ENCODE measurements at places on chromosomes 6 and 20.

GRCh38 chr6:73123632-73124329 lies 101.5 kb downstream of the KHDC1L start:
- no peak for DNase-seq

DNA sequence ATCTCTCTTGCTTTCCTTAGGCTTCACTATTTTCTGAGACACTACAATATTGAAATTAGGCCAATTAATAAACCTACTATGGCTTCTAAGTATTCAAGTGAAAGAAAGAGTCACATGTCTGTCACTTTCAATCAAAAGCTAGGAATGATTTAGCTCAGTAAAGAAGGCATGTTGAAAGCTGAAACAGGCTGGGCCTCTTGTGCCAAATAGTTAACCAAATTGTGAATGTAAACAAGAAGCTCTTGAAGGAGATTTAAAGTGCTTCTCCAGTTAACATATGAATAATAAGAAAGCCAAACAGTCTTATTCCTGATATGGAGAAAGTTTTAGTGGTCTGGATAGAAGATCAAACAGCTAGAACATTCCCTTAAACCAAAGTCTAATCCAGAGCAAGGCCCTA lies 236.3 kb downstream of the OTOR start:
- DNase-seq, result no peak

- DNase-seq, result no peak
Observed at GRCh38 chr6:170221753-170222400, 69.0 kb downstream of the DLL1 start.

GRCh38 chr20:37280403-37280802 lies 9.1 kb upstream of the MANBAL start:
- DNase-seq, result no peak

- DNase-seq, result no peak
Observed at GRCh38 chr6:29982097-29982496, 39.8 kb downstream of the HLA-A start.

DNA sequence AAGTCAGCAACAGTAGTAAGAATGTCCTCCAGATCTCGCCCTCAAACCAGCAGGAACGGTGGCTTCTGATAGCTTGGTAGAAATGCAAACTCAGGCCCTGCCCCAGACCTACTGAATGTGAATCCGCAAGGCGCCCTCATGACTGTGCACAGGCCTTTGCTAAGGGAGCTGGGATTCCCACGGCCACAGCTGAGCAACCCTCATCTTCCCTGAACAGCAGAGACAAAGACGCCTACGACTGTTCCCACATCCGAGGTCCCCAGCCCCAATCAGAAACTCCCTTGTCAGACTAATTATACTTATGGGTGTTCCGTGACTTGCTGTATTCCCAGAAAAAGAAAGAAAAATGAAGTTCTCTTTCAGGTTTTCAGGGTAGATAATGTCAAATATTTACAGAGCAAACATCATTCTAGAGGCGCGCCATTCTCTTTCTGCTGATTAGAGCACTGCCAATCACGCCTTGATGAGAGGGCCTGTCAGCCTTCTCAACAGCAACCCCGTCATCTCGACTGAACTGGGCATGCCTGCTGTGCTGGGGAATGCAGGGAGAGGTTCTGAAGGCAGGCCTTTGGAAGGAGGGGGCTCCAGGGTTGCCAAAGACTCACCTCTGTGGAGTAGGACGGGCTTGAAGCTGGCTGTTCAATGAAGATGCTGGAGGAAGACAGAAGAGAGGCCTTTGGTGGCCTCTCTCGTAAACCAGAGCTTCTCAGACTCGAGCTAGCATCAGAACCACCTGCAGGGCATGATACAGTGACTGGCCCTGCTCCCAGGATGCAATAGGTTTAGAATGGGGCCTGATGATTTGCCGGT lies 79.9 kb downstream of the ZNF217 start:
- no peak for DNase-seq

GRCh38 chr6:159212028-159212427 lies 42.8 kb downstream of the FNDC1 start:
- no peak for DNase-seq

- no peak for DNase-seq
Observed at GRCh38 chr20:34343458-34344211, 19.4 kb upstream of the ITCH start.

GRCh38 chr6:145829102-145829501 lies 14.5 kb upstream of the FBXO30 start:
- DNase-seq, result no peak

DNA sequence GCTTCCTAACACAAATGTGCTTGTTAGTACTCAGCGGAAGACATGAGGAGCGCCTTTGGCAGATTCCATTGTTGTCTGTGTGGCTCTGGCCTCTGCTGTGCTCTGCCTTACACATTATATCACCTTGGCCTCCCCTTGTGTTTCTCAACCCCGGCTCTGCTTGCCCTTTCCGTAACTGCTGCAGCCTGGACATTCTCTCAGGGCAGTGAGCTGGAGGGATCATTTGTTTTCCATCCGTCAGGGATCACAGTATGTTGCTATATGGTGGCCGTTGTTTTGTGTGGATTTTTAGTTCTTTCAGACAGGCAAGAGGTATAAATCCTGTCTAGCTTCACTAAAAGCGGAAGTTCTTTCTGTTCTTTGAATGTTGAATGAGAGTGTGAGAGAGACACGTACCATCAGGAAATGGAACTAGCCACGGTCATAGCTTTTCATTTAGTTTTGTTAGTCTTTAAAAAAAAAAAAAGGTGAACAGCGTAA lies 175.1 kb downstream of the JARID2 start:
- no peak for DNase-seq

- DNase-seq, result no peak
Observed at GRCh38 chr6:83132121-83132520, 60.9 kb downstream of the PGM3 start.

DNA sequence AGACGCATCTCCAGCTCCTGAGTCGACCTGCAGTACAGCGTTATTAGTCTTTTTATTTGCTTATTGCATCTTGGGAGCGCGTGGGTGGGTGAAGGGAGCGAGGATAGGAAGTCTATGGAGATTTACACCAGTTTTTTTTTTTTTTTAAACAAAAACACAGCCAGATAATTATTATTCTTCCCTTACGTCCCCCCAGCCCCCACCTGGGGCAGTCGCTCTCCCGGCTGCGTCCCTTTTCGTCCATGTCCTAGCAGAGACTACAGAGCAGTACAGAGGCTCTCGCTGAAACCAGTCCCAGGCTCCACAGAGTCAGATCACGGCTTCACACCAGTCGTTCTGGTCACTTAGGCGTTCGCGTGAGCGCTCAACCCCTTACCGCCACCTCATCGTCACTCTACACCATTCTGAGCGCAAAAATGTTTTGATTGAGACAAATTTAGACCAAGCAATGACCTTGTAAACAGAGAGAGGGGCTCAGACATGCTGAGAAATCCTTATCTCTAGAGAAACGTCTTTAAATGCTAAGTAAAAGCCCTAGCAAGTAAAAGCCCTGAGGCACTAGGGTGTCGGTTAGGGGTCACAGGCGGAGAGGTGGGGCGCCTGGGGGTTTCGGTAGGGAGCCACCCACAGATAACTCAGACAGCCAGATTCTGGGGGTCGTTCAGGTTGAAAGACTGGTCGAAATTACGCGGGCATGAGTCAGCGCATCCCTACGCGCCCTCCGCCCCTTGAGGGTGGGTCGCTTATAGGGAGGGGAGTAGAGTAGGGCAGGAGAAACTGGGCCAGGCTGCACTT lies 975 bp upstream of the PPT2 start:
- DNase-seq, result no peak

- DNase-seq, result no peak
Observed at GRCh38 chr20:45892828-45893500, 1.8 kb downstream of the CTSA start.

DNA sequence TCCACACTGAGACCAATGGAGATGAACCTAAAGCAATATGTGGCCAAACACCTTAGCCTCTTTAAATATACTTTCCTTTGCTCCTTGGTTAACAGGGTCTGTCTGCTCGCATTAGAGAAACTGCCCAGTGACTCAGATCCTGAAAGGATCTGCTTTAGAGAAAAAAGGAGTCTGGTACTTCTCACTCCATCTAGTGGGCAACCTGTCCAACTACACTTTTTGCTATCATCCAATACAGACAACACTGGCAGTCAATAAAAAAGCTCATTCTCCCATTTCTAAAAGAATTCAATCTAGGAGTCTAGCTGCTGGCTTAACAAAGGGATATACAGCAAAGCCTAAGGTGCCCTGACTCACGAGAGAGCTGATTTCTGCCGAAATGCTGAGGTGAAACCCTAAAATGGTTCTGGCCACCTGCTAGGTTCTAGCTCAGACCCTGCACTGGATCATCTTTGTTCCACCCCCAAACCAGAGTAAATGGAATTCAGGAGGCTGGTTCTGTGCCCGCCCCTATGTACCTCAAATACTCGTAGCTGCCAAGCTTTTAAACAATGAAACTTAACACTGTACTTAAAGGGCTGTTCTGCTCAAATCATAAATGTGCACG lies 11.5 kb downstream of the GNL1 start:
- peak; percentile 6 for DNase-seq

- no peak for DNase-seq
Observed at GRCh38 chr6:98875375-98875774, 41.0 kb downstream of the POU3F2 start.

DNA sequence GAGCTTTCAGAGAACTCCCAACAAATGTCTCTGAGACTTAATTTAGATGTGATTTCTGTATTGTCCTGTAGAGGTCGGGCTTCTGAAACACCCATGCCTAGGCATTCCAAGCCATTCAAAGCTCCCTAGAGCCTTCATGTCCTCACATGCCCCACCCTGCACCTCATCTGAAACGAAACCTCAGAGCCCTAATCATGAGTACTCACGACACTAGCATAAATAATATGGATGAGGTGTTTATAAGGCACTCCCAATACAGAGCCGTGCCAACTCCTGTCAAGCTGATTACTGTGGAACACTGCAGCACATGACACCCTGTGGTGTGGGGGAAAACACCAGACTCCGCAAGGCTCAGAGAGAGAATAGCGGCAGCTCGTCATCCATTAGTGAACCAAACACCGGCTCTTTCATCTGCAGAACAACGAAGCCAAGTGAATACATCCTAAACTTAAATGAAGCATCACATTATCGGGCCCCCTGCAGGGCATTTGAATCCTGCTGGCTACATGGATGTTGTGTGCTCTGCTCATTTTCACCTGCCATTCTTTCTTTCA lies 83.8 kb downstream of the FNDC1 start:
- DNase-seq, result peak; percentile 71

GRCh38 chr6:34412016-34412415 lies 13.9 kb downstream of the RPS10 start:
- no peak for DNase-seq

- DNase-seq, result no peak
Observed at GRCh38 chr6:49555951-49556350, 5.5 kb downstream of the C6orf141 start.

DNA sequence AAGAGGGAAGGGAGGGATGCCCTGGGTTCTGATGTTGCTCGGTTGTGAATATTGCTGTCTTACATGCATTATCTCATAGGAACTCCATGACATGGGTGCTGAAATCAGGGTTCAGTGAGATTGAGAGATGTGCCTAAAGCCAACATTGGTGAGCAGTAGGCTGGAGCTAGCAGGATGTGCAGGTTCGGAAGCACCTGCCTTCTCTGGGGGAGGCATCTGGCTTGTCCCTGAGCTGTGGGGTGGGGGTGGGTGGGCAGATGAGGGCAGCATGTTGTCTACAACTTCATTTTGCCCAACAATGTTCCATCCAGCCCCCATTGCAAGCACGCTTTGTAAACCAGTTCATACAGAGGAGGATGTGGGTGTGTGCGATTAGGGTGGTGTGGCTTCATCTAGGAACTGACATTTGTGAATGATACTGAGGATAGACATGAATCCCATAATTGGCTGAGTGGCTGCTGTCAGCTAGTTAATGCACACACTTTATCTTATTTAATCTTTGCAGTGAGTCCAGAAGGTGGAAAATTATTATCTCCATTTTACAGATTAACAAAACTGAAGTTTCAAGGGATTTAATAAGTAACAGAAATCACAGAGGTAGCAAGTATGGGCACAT lies 119.4 kb downstream of the SYNDIG1 start:
- DNase-seq, result no peak

- DNase-seq, result no peak
Observed at GRCh38 chr6:57324538-57324937, 7.1 kb downstream of the PRIM2 start.

GRCh38 chr20:4787820-4788219 lies 66.1 kb downstream of the PRND start:
- no peak for DNase-seq

GRCh38 chr20:48486065-48486464 lies 341.7 kb downstream of the PREX1 start:
- DNase-seq, result no peak

DNA sequence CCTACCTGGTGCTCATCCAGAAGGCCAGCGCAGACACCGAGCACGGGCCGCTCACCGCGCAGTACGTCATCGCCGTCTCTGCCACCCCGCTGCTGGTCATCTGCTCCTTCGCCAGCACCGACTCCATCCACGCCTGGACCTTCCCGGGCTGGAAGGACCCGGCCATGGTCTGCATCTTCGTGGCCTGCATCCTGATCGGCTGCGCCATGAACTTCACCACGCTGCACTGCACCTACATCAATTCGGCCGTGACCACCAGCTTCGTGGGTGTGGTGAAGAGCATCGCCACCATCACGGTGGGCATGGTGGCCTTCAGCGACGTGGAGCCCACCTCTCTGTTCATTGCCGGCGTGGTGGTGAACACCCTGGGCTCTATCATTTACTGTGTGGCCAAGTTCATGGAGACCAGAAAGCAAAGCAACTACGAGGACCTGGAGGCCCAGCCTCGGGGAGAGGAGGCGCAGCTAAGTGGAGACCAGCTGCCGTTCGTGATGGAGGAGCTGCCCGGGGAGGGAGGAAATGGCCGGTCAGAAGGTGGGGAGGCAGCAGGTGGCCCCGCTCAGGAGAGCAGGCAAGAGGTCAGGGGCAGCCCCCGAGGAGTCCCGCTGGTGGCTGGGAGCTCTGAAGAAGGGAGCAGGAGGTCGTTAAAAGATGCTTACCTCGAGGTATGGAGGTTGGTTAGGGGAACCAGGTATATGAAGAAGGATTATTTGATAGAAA lies 2.0 kb downstream of the SLC35D3 start:
- no peak for DNase-seq

GRCh38 chr20:53021934-53022333 lies 49.8 kb downstream of the TSHZ2 start:
- DNase-seq, result no peak

DNA sequence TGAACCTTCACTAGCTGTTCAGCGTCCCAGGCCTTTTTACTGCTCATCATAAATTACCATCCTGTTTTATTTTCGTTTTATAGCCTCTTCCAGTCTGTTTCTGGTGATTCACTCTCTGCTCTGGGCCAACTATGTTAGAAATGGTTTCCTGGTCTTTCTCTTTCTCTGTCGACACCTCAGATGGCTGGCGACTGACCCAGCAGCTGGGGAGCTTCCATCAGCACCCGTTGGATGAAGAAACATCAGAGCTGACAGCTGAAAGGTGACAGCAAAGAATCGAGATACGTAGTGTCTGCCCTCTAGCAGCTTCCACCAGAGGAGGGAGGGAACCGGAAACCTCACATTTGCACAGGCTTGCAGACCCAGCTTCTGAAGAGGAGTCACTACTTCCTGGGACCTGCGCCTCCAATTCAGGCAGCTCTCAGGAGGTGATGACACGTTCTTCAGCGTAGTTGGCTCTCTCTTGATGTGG lies 82.9 kb upstream of the MLN start:
- DNase-seq, result no peak

- no peak for DNase-seq
Observed at GRCh38 chr6:168709390-168709789, 268.4 kb downstream of the SMOC2 start.
